Glomerular endothelial cell (primary cell): ENCODE measurements at places on chromosomes 2 and 18. TPM values are rescaled to one million over a fixed set of nuclear protein-coding genes. Genes with fewer than 3 reads are reported as not detected.

RESP18 gene
- not detected in 2 replicates for total RNA-seq

LCT gene
- total RNA-seq: under 0.01 TPM in 1 of 2 replicates, not detected in the other

SP100 gene
- total RNA-seq: 146 and 208 TPM in 2 replicates

ZEB2 gene
- total RNA-seq: 24.4 and 28.2 TPM in 2 replicates

SIX3 gene
- total RNA-seq: not detected in 2 replicates

HRH4 gene
- not detected in 2 replicates for total RNA-seq

NTSR2 gene
- not detected in 2 replicates for total RNA-seq

C2orf72 gene
- total RNA-seq: 0.29 and 1.5 TPM in 2 replicates

SGO2 gene
- total RNA-seq: 5.6 and 8.1 TPM in 2 replicates

THSD7B gene
- not detected in 2 replicates for total RNA-seq

ST8SIA5 gene
- total RNA-seq: 0.24 and 2.6 TPM in 2 replicates

FHOD3 gene
- total RNA-seq: 5.6 and 7.8 TPM in 2 replicates

DARS1 gene
- 40.1 and 49.6 TPM in 2 replicates for total RNA-seq

CLEC4F gene
- 0.18 TPM in 1 of 2 replicates, not detected in the other for total RNA-seq

PCARE gene
- not detected in 2 replicates for total RNA-seq

SCG2 gene
- 0.29 and 0.34 TPM in 2 replicates for total RNA-seq

NAT8 gene
- total RNA-seq: not detected in 2 replicates

FSIP2 gene
- 0.24 and 0.82 TPM in 2 replicates for total RNA-seq

CCDC178 gene
- 1.2 and 2.9 TPM in 2 replicates for total RNA-seq

TFCP2L1 gene
- total RNA-seq: 0.10 TPM in 1 of 2 replicates, not detected in the other
